ENCODE measurements at places on chromosomes 5 and 9. TPM values are rescaled to one million over a fixed set of nuclear protein-coding genes. Genes with fewer than 3 reads are reported as not detected.

SVEP1 gene
- total RNA-seq, result 5.7 TPM

- peak; percentile 56 for DNase-seq
These were observed 115.4 kb downstream of the RGS3 start for GRCh38 chr9:113578882-113579282.

DNA sequence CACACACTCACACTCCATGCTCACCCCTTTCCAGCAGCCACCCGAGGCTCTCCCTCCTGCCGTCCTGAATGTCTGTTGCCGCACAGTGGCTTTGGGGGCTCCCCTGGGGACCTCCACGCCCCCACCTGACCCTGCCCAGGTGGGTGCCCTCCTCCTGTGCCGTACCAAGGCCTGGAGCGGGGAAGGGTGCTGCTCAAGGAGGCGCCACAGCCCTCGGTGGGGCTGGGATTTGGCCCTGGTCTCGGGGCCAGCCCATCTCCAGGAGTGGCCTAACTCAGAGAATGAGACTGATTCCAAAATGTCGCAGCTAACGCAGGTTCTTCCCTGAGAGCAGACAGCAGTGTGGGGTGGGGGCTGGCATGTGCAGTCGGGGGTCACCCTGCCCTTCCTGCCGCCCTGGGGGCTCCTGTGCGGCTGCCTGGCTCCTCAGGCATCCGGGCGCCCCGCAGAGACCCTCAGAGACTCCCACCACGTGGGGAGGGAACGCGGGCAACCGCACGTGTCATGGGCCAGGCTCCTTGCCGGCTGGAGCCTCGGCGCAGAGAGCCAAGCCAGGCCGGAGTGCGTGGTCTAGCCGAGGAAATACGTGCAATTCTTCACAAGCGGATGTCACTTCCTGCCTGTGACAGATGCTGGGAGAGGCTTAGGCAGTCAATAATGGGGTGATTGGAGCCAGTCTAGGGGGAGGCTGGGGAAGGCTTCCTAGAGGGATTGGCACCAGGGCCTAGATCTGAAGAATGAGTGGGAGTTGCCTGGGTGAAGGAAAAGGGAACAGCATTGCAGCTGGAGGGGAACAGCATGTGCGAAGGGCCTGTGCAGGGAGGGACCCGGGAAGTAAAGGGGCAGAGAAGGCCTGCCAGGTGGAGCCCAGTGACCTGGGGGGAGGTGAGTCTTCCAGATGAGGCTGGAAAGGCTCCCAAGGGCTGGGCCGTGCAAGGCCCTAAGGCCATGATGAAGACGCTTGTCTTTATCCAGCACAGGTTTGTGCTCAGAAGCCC is 44.1 kb downstream of the C9orf50 start:
- DNase-seq, result peak; percentile 60

- DNase-seq, result no peak
These were observed 2.5 kb downstream of the PHF2 start for GRCh38 chr9:93578844-93579243.

GRCh38 chr5:75465480-75465879 is 45.9 kb downstream of the CERT1 start:
- DNase-seq, result no peak

GRCh38 chr5:113150821-113151220 is 174.2 kb downstream of the DCP2 start:
- no peak for DNase-seq

GRCh38 chr5:172107571-172107970 is 80.5 kb downstream of the STK10 start:
- DNase-seq, result no peak

GRCh38 chr5:137181667-137182066 is 317.5 kb downstream of the SPOCK1 start:
- DNase-seq, result no peak

CCL27 gene
- not detected for total RNA-seq

PCDHGC4 gene
- 2.5 TPM for total RNA-seq

- DNase-seq, result no peak
These were observed 33.7 kb downstream of the CENPP start for GRCh38 chr9:92359394-92359995.

DNA sequence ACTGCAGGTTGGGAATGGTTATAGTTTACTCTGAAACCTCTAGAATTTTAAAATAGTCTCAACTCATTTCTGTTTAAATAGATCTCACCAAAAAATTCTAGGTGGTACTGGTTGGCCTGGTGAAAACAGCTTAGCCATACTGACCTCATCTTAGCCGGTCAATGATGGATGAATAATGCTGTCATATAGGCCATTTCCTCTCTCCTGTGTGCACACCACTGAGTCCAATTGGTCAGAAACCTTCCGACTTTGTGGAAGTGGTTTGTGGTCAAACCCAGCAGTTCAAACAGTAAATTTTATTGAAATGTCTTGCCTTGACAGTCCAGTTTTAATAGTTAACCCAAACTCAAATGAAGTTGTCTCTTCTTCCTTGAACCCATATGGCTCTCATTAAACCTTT is 98.6 kb downstream of the GIN1 start:
- no peak for DNase-seq

MSX2 gene
- 1.9 TPM for total RNA-seq

- no peak for DNase-seq
These were observed 84.6 kb downstream of the ANKRD55 start for GRCh38 chr5:56148453-56148971.

DNA sequence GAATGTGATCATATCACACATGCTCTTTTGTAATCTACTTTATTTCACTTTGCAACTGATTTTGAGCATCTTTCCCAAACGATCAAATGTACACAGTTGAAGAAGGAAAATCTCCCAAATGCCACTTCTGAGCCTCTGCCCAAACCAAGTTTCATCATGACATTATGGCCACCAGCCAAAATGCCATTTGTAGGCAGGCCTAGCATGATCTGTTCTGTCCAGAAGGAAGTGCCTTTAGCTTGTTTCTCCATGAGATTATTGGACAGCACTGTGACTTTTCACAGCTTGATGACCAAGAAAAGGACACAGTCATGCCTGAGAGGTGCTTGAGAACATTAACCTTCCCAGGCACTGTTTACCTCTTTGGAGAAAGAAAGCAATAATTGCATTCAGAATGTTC is 73.2 kb upstream of the PIP5K1B start:
- DNase-seq, result no peak

GRCh38 chr5:74185599-74185998 is 454.9 kb downstream of the ENC1 start:
- no peak for DNase-seq

ACER2 gene
- total RNA-seq, result 3.4 TPM

DNA sequence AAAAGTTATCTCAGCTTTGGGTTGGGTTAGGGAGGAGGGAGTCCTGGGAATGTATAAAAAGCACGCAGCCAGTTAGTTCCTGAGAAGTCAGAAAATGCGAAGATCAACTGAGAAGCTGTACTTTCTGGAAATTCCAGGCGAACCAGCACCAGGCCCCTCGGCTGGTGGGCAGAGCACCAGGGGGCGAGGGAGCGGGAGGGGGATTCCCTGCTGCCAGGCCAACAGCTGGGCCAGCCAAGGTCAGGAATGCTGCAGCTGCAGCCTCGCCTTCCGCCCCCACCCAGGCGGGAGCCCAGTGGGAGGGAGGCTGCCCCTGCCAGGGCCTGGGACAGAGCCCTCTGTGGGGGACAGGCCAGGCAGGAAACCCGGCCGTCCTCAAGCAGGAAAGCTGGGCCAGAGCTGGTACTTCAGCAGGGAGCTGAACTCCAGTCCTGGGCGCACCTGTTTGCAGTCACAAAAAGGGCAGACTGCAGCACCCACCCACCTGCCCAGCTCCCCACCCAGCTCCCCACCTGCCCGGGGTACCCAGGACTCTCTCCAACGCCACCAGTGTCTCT is 35.5 kb downstream of the VAV2 start:
- peak; percentile 46 for DNase-seq

LYRM7 gene
- 34.9 TPM for total RNA-seq

FOXD4L4 gene
- not detected for total RNA-seq

- no peak for DNase-seq
These were observed 53.2 kb downstream of the MRPS27 start for GRCh38 chr5:72266862-72267261.

PLGRKT gene
- 41.6 TPM for total RNA-seq

DBH gene
- not detected for total RNA-seq

GRCh38 chr5:117947836-117948235 is 1040.5 kb downstream of the DTWD2 start:
- no peak for DNase-seq

GRCh38 chr5:1511651-1512540 is 11.9 kb downstream of the LPCAT1 start:
- peak; percentile 18 for DNase-seq

DNA sequence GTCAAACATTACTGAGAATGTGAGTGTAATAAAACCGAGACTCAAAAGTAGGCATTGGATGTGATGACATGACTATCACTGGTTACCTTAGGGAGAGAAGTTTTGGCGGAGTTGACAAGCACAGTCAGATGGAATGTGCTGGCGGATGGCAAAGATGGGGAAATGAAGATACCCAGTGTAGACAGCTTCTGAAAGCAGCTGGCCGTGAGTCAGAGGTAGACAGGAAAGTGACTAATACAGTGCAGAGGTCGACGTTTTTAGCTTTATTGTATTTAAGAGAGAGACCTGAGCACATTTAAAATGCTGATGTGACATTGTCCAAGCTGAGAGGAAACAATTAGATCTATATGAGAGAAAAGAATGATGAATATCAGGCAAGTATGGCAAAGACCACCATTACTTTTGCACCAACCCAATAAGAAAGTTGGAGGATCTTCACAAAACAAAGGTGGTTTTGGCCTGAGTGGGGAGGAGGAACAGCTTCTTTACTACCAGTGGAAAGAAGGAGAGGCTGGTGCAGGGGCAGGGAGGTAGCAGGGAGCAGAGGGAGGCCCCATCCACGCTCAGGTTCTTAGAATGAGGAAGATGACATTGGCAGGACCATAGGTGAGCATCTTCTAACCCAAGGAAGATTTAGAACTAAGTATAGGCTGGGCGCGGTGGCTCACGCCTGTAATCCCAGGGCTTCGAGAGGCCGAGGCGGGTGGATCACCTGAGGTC is 36.7 kb upstream of the KCNIP1 start:
- no peak for DNase-seq

DNA sequence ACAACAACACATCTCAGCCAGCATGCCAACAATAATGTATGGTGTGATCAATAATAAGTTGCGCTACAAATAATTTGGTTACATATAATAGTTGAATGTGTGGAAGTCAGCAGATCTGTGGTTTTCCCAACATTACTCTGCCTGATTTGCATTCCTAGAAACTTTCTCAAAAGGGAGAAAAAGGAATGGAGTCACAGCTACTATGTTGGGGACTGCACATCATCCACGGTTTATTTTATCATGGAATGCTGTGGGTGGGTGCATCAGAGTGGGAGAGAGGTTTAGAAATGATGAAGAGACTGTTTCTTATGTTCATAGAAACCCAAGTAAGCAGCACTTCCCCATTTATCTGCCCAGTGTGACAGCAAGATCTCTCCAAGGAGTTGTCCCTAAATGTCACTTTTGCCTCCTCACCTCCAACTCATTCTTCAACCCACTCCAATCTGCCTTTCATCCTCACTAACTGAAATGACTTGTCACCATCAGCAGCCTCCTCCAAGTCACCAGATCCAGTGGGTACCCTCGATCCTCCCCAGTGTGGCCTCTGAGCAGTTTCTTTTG is 2.8 kb upstream of the SPOCK1 start:
- no peak for DNase-seq

DNA sequence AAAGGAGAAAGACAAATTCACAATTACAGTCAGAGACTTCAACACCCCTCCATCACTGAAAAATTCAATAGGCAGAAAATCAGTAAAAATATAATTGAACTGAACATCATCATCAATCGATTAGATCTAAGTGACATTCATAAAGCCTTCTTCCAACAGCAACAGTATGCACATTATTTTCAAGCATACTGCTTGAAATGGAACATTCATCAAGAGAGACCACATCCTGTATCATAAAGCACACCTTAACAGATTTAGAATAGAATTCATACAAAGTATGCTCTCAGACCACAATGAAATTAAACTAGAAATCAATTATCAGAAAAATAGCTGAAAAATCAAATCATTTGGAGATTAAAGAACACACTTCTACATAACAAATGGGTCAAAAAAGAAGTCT is 39.1 kb downstream of the ERMP1 start:
- DNase-seq, result no peak

DNA sequence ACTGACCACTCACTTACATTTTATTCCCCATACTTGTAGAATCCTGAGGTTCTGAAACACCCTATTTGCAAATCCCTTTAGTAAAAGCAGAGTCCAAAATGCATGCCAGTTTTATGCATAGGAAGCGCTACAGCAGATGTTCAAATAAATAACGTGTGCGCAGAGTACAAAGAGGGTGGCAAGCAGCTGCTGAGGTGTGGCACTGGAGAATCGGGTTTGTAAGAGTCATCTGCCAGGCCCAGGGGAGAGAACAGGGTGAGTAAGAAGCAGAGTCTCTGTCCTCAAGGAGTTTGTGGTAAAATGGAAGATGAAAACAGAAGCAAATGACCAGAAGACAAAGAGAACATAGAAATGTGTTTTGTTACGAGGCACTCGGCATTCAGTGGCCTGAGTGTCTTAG is 288.8 kb downstream of the GLIS3 start:
- DNase-seq, result no peak

DNA sequence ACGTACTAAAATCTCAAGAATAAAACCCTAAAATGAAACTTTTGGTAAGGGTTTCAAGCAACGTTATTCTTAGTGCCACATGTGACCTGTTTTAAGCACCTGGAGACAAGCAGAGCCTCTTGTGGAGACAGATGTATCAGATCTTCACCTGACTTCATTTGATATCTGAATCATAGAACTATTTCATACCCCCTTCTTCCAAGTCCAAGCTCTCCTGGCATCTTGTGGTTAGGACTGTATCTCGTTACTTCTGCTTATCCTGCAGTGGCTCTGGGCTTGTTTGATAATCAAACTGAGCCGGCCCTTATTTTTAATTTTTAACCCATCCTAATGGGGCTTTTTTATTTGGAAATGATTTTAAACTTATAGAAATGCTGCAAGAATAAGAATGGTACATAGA is 11.1 kb upstream of the FSD1L start:
- DNase-seq, result no peak

DNA sequence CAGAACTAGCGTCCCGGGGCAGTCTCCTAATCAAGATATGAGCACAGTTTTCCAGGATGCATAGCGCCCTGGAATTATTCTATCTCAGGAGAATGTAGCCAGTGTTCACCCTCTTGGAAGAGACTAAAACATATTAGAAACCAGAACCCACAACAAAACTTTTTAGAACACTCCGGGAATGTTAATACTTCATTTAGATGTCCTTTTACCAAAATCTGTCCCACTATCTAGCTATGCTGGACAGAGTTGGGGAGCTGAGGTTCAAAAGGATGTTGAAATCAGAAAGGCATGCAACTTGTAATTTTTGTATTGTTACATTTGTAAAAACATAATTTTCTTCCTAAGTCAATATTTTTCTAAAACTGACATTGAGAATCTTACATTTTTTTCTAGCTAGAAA is 386.5 kb upstream of the RFX3 start:
- no peak for DNase-seq

- DNase-seq, result no peak
These were observed 94.4 kb downstream of the MACROH2A1 start for GRCh38 chr5:135304352-135305221.

PCDHGA1 gene
- total RNA-seq, result 3.0 TPM

DNA sequence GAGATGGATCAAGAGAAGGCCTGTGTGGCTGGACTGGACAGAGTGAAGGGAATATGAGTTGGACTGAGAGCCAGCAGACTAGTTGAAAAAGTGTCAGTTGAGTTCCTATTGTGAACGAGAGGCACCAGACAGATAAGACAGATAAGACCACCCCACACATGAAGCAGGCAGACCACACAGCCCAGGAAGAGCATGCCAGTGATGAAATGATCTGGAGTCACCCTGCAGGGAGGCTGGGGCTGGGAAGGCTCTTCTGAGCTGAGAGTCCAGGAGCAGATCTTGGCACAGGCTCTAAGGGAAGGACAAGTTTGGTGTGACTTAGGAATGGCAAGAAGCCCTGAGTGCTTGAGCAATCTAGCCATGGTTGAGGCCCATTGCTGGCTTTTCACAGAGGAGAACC is 10.6 kb upstream of the SLC25A48 start:
- DNase-seq, result no peak
